Trophoblast cell (in vitro differentiated cells and primary cell): ENCODE measurements at places on chromosomes 7 and 10.
A peak's percentile ranks its signal among the peaks of the same experiment; 100 is the strongest.

- DNase-seq, result no peak
Measured at GRCh38 chr7:21526448-21526847, 16.4 kb upstream of the DNAH11 start.

DNA sequence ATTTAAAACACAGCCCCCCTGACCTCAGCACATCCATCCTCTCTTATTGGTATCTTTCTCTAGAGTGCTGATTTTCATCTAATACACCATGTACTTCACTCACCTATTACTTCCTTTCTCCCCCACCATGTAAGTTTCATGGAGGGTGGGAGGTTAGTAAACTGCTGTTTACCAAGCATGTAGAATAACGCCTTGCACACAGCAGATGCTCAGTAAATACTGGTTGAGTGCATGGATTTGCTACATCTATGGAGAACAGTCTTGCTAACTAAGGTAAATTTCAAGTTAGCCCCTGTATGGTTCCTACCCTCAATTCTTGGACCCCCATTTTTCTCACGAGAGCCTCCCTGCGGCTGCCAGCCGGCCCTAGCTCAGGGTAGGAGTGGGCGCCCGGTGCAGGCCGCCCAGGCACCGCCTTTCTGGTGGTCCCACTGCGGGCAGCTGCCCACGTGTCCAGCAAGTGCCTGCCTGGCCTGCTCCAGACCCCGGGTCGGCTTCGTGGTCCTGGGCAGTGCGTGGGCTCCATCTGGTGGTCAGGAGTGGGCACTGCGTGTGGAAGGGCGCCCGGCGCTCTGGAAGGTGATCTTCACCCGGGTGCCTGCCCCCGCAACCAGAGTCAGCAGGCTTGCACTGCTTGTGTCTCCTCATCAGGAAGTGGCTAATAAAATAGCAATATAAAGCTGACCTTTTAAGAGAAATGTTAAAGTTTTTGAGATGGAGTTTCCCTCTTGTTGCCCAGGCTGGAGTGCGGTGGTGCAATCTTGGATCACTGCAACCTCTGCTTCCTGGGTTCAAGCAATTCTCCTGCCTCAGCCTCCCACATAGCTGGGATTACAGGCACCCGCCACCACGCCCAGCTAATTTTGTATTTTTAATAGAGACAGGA is 63.4 kb upstream of the DNAJB6 start:
- DNase-seq, result peak; percentile 85

DNA sequence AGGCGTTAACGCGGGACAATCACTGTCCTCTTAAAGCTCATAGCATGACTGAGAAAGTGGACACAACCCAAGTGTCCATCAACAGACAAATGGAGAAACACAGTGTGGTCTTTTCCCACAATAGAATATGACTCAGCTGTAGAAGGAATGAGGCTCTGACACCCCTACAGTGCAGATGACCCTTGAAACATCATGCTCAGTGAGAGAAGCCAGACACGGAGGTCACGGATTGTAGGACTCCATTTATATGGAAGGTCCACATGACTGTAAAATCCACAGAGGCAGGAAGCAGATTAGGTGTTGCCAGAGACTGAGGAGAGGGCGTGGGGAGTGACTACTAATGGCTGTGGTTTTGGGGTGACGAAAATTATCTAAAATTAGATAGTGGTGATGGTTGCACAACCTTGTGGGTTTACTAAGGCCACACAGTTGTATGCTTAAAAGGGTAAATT is 6.1 kb upstream of the NCAPG2 start:
- peak; percentile 17 for DNase-seq

- DNase-seq, result no peak
Measured at GRCh38 chr10:4678023-4678950, 147.7 kb upstream of the AKR1E2 start.

DNA sequence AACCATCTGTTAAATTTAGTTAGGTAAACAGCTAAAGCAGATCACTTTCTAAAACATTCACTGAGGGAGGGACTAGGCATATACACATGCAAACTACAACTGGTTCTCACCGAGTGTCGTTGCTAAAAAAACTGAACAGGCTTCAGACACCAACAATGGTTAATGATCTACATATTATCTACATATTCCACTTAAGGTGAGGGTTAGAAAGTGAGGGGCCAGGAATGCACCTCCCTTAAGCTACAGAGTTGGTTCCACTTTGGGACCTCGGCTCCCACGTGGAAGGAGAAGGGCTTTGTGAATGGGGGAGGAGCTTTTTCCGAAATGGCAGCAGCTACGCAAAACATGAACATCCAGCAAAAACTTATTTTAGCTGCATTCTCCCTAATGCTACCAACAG is 5.8 kb downstream of the CTBP2 start:
- DNase-seq, result no peak

- DNase-seq, result no peak
Measured at GRCh38 chr10:72263613-72264241, 10.0 kb upstream of the DDIT4 start.

GRCh38 chr7:55172881-55173609 is 154.2 kb downstream of the EGFR start:
- DNase-seq, result no peak
